ENCODE measurements at places on chromosomes 6 and 20.

DNA sequence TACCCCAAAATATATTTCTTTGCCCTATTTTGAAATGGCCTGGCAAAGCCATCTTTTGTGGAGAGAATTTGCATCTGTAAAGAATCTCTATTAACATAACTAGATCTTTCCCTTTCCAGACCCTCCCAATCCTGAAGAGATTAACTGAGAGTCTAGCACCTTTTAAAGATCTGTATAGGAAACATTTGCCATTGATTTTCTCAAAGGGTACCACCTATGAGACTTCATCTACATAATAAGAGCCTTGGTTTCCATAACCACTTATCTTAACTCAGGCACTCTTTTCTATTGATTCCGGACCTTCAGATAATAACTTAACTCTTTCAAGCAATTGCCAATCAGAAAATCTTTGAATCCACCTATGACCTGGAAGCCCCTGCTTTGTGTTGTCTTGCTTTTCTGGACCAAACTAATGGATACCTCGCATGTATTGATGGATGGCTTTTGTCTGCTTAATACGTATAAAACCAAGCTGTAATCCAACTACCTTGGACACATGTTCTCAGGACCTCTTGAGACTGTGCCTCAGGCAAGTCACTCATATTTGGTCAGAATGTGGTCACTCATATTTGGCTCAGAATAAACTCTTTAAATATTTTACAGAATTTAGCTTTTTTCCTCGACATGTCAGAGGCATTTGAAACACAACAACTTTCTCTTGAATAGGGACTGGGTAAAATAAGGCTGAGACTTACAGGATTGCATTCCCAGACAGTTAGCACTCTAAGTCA lies 31.4 kb downstream of the SLC22A2 start:
- no peak for DNase-seq

DNA sequence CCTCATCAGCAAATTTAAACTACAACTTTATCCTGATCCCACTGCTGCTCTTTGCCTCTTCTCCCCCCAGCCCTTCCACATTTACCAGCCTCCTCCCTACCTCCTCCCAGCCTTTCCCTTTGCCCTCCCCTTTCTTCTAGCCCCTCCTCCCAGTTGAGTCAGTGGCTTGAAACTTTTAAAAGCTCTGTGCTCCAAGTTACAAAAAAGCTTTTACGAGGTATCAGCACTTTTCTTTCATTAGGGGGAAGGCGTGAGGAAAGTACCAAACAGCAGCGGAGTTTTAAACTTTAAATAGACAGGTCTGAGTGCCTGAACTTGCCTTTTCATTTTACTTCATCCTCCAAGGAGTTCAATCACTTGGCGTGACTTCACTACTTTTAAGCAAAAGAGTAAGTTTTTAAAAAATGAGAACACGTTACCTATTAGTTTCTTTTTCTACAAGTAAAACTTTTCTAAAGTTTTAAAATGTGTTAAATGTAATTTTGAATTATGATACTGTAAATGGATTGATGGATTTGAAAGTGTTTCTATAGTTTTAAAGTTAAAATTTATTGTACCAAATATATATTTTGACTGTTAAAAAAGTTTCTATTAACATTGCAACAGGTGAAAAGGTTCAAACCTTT lies at the start of gene GJA1:
TSS of gene GJA1 (plus strand) at position 203 of the 626 bp plus-strand sequence. CDS start 11,202 bp downstream, outside the sequence.
- DNase-seq = no peak

- no peak for DNase-seq
These were observed 28.8 kb upstream of the CCND3 start for GRCh38 chr6:41970436-41970846.

DNA sequence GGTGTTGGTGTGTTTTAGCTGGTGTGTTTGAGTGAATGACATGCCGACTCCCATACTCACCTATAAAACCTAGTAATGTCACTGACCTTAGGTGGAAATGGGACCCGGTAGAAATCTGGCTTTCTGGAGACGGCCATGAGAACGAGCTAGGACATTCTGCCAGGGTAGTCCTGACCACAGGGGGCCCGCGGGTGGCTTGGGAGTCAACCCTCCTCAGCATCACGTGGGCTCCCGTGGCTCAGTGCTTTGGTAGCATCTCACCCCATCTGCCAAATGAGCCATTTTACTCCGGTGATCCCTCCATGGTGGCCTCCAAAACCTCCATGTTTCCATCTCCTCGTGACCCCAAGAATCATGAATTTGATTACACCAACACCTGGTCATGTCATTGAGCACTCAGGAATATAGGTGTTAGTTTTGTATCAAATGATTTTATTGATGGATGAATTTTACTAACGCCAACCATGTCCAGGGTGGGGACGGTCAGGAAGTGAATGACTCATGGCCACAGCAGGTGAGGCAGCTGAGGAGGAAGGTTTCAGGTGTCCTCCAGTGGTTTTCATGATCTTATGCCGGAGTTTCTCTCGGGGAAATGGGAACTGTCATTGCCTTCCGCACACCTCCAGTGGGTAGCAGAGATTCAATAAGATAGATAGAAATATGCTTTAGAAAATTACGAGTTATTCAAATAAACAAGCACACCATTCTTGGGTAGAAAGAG lies 195.0 kb downstream of the SYNDIG1 start:
- no peak for DNase-seq

DNA sequence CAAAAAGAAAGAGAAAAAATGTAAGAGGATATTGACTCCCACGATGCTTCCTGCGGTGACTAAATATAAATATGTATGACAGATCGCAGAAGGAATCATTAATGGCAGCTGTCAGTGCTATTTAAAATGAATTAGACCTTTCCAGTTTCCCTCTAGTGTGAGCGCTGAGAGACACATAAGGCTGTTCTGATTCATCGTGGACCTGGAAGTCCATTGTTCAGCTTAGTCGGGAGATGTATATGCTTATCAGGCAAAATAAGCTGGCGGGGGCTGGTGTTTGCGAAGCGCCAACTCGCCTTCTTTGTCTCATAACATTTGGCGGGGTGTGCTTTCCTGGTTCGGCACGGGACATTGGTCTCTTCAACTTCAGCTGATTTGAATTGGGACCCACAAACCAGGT lies 95.4 kb downstream of the CDH4 start:
- no peak for DNase-seq

DNA sequence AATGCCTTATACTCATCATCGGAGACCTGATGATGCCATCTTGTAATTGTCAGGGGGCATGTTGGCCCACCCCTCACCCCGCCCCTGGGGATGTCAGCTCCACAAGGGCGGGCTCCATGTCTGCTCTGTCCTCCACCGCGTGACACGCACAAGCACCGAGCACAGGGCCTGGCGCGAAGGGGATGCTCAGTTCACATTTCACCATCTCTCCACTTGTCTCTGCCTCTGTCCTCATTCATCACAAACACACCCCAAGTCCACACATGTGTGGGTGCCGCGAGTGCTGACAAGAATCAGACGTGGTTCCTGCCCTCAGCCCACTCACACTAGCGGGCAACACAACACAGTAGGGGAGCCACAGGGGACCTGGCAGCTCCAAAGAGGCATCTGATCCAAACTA lies 151.2 kb upstream of the PTPN1 start:
- no peak for DNase-seq

DNA sequence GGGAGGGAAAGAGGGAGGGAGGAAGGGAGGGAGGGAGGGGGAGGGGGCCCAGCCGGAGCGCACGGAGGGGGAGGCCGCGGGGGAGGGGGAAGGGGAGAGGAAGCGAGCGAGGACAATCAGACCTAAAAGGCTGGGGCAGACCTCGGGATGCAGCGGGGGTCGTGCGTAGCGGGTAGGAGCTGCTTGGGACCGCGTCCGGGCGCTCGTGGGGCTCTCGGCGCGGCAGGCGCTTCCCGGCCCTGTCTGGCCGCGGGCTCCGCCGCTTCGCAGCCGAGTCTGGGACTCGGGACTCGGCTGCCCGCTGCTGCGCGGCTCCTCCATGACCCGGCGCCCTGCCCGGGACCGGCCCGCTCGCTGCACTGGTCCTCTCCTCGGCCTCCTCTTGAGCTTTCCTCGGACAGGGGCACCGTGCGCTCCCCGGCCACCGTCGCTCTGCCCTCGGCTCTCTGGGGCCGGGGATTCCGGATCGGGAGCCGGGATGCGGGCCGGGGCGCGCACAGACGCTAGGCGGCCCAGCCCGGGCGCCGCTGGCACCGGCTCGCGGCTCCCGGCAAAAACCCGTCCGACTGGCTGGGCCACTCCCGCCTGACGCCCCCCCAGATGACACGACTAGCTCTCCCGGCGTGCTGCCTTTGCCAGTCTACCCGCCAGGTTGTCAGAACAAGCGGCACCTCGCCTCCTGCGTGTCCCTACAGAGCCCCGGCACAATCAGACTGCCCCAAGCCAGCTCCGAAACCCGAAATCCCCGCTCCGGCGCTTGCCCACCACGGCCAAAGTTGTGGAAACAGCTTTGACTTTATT lies 2.2 kb downstream of the TFAP2A start:
- DNase-seq = peak; percentile 60

DNA sequence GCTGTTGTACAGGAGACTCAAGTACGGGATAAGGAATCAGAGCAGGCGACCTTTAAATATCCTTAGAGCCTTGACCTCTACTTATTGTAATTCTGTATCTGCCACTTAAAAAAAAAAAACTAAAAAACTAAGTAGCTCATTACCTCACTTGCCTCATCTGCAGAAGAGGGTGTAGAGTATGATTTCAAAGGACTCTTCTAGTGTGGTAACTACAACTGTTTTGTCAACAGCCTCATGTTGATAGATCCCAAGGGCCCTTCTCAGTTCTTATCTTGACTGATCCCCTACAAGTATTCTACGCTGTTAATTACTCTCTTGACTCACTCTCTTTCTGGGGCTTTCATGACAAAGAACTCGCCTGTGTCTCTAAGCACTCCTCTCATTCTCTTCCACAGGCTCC lies 16.7 kb upstream of the PDYN start:
- DNase-seq = no peak

DNA sequence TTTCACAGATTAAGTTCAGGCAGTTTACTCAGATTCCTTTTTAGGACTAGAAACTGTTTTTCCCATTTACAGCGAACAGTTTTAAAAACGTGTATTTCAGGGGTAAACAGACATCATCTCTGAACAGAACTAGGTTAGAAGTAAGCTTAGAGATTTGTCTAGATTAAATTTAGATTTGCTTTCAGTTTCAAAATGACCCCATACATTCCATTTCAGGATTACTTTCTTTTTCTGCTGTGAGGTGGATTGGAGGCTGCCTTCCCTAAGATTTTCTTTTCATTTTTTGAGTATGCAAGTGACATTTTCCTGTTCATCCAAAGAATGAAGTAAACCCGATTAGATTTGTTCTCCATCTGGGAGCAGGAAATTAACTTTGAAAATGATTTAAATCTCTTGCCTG lies 747.2 kb downstream of the KHDRBS2 start:
- DNase-seq = no peak

Data from NCI-H526 treated with DMSO at 0.1 percent for 48 hours (cell line).